ENCODE measurements at places on chromosomes 3 and 15.

DNA sequence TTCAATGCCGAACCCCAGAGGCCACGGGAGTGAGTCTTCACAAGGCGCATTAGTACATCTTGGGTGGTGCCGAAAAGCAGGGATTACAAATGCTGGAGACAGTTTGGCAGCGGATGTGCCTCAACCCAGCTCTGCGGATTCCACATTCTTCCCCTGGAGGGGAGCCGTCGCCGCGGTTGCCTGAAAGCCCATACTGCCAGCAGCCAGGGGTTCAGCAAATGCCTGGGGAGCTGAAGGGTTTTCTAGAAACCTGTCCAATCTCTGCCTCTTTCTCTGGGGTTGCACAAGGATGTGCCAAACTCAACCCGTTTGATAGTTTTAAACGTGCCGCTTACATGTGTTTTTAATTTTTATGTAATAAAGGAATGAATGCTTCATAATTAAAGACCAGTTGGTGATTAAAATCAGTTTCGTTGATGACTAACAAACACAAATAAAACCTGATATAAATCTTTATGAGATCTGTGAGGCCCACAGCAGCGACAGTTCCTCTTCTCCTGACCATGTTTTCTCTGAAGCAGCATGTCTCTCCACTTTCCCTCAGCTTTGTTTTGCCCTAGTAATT is 74.6 kb upstream of the LEKR1 start:
- peak; percentile 60 for DNase-seq

DNA sequence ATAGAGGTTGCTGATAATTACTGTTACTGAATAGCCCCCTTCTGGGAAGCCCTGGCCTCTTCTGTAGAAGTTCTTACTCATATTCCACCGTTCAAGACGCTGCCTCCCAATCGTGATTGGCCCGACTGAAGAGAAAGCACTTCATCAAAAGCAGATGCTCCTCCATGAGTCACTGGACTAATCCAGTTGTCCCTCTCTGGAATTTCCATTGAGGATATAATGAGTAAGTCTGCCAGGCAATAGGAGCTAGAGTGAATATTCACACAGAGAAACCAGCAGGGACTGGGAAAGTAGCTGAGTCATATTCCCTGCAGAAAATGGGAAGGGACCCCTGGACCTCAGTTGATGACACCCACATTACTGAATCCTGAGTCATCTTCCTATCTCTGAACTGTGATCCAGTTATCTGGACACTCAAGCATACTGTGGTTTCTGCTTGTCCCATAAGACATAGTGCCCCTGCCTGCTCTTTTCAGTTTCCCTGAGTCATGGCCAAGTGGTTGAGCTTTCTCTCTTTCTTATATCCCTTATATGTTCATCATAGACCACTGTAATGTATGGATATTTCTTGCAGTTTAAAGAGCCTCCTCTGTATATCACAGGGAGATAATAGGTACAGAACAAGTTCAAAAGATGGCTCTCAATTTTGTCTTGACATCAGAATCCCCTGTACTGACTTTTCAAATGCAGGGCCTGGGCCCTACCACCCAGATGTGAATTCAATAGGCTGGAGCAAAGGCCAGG is 151.2 kb upstream of the CDIN1 start:
- no peak for DNase-seq

DNA sequence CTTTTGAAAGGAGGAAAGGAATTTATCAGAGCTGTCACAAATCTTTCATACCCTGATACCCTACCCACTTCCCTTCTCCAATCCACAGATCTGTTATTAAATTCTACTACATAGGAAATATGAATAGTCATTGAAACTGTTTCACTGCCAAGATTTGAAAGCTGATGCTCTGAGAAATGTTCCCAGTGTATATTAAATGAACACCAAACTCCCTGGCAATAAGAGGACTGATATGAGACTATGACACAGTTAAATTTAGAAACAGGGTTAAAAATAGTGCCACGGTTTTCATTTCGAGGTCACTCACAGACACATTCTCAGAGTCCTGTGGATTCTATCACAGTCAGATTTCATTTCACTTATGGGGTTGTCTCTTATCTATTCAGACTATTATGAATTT is 27.2 kb upstream of the GBE1 start:
- no peak for DNase-seq

- no peak for DNase-seq
Observed at GRCh38 chr3:20488151-20488550, 302.1 kb upstream of the SGO1 start.

GRCh38 chr3:14434498-14435151 is 32.2 kb downstream of the SLC6A6 start:
- no peak for DNase-seq

DNA sequence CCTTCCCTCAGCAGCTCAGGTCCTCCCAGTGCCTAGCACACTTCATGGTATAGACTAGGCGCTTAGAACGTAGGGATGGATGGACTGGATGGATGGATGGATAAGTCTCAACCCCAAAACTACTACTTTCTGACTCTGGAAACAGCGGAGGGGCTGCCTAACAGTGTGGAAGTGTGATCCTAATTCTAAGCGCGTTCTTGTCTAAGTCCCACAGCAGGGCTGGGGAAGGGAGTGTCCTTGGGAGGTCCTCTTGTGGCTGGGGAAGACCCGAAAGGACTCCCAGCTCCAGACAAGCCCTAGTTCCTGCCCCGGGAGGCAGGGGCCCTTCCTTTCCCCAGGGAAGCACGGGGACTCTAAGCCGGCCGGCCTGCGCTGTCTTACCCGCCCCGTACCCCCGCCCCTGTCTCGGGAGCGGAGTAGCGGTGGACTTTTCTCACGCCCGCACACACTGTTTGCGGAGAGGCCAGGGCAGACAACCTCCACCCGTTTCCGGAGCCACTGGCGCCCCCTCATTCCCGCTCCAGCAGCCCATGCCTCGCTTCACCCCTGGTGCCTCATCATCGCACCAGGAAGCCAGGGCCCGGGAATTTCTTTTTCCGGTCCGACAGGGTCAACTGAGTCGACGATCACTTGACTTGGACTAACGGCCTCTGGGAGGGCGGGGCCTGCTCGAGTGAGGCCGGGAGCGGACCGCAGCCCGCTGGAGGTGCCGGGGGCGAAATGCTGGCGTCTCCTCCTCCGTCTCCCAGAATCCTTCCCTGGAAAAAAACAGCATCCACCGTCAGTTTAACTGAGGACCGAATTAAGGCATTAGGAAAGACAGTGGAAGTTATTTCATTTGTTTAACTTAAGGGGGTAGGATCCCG is 133.3 kb downstream of the TBC1D2B start:
- DNase-seq = peak; percentile 92

DNA sequence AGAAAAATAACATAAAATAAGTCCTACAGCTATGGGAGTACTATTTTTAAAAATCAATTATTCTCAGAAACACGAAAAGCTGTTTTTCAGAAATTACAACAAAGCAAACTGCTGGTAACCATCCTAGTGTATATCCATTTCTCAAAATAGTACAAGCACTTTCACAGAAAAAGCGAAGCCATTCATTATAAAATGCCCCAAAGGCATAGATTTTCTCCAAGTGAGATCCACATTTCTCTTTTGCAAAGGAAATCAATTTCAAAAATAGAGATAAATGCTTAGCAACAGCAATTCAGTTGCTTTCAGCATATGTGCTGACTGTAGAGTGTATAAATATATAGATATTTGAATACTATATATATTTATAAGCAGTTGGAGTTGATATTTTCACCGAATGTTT is 1266.3 kb downstream of the SI start:
- DNase-seq = no peak

GRCh38 chr15:43194795-43195194 is 9.6 kb downstream of the CCNDBP1 start:
- no peak for DNase-seq

- no peak for DNase-seq
Observed at GRCh38 chr3:99287876-99288275, 350.5 kb upstream of the COL8A1 start.

- DNase-seq = peak; percentile 85
Observed at GRCh38 chr3:16884748-16885592, at the start of gene PLCL2. Gene PLCL2, plus strand, starts transcription at chr3:16884955. Its CDS starts 85 bp downstream, at chr3:16885040.

DNA sequence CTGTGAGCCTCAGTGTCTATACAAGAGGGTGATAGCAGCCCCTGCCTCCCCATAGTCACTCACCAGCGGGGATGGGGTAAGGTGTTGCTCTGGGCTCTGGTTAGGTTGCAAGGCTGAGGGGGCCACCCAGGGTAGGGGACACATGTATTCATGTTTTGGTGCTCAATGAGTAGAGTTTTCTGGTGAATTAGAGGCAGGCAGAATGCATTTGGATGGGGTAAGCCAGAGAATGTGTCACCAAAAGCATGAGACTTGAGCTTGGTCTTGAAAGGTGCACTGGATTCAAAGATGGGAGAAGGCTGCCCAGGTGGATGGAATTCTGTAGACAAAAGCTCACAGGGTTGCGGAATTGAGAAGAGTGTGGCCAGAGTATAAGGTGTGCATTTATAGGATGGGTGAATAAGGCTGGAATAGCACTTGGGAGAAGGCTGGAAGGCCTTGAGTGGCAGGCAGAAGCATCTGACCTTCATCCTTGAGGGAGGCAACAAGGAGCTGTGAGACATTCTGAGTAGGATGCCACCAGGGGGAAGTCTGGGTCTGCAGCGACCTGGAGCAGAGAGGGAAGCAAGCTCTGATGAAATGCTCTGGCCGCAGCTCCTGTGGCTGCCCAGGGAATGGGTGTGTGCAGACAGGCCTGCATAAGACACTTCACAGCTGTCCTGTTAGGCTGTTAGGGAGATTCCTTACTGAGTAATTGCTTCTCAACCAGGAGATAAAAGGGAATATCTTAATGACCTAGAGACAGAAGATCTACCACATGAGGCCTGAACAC is 149.6 kb downstream of the CHDH start:
- DNase-seq = no peak

GRCh38 chr15:34708422-34708821 is 46.4 kb downstream of the GJD2 start:
- peak; percentile 46 for DNase-seq

- DNase-seq = no peak
Observed at GRCh38 chr15:53693729-53694475, 65.6 kb downstream of the WDR72 start.

- DNase-seq = no peak
Observed at GRCh38 chr3:103195216-103195615, 760.4 kb downstream of the ZPLD1 start.

DNA sequence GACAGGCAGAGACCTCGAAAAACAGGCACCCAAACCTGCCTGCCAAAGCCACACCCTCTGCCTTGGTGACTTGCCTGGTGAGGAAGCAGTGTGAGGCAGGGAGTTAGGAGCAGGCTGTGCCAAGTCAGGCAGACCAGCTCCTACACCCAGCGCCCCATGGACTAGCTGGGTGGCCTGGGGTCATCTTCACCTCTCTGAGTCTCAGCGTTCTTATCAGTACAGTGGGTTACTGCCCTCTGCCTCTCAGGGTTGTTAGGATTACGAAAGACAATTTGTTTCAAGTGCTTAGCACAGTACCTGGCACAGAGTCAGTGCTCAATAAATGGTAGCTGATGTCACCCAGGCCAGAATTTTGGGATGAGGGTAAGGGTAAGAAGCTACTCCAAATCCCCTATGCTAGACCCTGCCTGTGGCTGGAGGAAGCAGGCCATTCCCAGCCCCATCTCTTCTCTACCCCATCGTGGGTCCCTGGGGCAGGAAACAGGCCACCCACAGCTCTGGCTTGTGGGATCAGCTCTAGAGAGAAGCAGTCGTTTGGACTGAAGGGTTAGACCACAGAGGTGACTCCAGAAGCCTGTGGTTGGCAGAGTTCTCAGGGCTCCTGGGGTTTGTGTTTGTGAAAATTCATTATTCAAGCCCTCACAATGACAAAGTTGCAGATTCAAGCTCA is 10.1 kb downstream of the SLC51B start:
- DNase-seq = no peak

DNA sequence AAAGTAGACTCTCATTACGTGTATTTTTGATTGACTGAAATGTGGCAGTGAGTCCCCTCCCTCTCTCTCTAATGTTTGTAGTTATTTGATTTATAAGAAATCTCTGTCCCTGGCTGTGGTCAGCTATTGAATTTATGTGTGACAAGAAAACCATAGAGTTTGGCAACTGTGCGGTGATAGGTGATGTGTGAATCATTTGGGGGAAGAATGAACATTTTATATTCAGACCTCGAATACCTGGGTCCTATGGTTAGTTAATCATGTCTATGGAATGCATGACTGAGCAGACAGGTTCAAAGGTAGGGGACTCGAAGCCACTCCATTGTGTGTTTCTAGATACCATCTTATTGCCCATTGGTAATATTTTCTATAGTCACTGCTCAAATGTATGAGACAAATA is 712.1 kb downstream of the MECOM start:
- DNase-seq = no peak

DNA sequence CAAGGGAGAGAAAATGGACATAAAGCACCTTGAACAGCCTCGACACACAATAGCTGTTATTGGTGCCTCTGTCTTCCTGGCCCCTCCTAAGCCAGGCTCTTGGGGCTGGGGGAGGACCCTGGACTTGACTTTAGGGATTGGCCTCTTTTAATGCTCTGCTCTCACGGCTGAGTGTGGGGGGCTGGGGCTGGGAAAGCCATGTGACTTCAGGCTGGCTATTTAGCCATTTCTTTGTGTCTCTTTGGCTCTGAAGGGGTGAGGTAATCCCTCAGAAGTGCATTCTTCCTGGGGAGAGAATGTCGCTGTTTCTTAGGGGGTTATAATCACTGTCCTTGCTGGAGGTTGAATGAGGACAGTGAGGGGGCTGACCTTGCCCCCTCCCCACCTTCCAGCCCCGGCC is 26.2 kb downstream of the MAGEF1 start:
- DNase-seq = peak; percentile 59

DNA sequence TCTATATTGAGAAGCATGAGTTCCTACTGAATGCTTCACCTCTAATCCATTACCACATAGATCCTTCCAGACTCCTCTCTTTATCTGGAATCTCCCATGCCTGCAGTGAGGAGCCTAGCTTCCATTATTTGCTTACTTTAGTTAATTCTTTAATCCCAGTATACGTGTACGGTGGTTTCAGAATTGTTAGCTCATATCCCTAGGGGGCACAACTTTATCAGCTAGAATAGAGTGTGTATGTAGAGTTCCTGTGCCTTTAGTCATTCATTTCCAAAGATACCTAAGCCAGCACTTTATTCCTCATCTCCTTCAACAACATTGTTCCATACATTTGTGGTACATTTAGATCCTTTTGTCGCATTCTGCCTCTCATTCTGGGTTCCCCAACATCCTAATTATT is 226.0 kb downstream of the TJP1 start:
- no peak for DNase-seq

GRCh38 chr3:127299276-127299675 is 11.4 kb upstream of the PRR20G start:
- no peak for DNase-seq

- no peak for DNase-seq
Observed at GRCh38 chr3:144816323-144816722, 844.7 kb downstream of the DIPK2A start.

All from retina (tissue), 1 donor.